ENCODE measurements at places on chromosomes 6 and 20. TPM values are rescaled to one million over a fixed set of nuclear protein-coding genes. Genes with fewer than 3 reads are reported as not detected.

The SNPH gene
- total RNA-seq = 15.1 TPM

The CRISP2 gene
- 9.8 TPM for total RNA-seq

The SH3BGRL2 gene
- 64.3 TPM for total RNA-seq

The POU5F1 gene
- total RNA-seq = 9.7 TPM

The GSTA3 gene
- total RNA-seq = not detected

The ZGPAT gene
- 34.7 TPM for total RNA-seq

The MEP1A gene
- total RNA-seq = not detected

The ANGPT4 gene
- total RNA-seq = 0.20 TPM

DNA sequence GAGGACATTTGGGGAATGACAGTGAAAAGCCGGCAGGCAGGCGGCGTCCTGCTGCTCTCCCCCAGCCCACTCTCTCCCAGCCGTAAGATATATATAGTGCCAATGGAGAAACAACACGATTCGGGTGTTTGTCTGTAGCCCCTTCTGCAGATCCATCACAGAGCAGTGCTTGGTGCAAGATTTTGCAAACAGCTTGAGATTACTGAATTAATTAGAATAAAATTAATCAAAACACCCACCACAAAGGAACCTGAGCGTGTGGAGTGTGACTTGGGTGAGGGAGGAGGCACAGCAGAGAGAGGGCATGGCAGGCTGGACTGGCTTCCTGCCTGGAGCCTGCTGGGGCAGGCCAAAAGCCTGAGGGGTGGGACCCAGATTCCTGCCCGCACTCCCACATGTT, 28.8 kb upstream of the CCDC167 start:
- DNase-seq = no peak

GRCh38 chr6:161369339-161369738, 95.5 kb upstream of the AGPAT4 start:
- DNase-seq = no peak

DNA sequence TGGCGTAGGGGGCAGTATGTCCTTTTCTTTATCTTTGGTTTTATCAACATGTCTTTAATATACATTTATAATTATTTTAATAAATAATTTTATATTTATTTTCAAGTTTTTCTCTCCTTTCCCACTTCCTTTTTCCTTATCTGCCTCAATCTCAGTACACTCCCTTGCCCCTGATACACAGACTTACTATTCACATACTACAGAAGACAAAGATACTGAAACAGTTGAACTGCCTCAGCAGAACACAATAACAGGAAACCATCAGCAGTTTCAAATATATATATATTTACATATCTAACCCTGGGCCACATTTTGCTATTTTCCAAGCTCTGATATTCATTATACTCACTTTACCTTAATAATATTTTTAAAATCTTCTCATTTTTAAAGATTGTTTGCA, 19.8 kb downstream of the IBTK start:
- DNase-seq = no peak

DNA sequence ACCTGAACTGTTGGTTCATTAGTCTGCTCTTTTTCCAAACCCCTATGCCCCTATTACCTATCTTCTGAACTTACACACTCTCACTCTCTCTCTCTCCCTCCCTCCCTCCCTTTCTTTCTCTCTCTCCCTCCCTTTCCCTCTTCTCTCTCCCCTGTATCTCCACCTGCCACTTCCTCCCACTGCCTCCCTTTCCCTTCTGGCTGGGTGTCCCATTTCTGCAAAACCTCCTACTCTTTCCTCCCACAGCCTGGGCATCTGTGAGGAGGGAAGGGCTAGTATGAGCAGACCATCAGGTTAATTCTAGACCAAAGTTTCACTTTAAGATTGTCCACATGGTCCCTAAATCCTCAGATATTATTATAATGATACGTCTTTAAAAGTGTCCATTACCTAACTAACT, 95.1 kb downstream of the TMEM200A start:
- DNase-seq = no peak

DNA sequence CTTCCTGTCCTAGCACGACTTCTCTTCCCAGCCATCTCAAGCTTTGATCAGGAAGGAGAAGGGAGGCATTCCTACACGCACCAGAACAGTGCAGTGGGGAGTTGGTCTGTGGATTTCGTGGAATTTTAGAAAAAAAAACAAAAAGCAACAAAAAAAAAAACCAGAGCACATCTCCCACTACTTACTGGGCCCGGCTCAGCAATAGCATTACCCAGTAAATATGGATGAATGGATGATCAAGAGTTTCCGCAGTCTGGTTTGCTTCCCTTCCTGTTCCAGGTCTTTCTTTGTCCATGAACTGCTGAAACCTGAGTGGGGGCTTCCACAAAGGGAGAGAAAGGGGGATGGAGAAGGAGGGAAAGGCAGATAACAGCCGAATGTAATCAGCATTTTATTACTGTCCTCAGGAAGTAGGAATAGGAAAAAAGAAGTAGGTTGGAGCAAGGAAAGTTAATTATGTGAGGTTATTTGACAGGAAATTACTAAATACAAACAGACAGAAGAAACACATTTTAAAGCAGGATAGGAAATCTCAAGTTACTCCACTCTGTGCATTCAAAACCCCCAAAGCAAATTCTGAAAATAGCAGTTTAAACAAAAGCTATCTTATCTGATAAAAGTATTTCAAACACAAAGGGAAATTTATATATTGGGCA, 349.0 kb downstream of the PRL start:
- DNase-seq = no peak

- DNase-seq = no peak
These were observed 14.9 kb upstream of the MAPRE1 start for GRCh38 chr20:32804817-32805216.

- no peak for DNase-seq
These were observed 88.2 kb downstream of the FOXF2 start for GRCh38 chr6:1477432-1478090.

- no peak for DNase-seq
These were observed 113.6 kb downstream of the CD24 start for GRCh38 chr6:106860940-106861339.

GRCh38 chr6:50713226-50713625, at the start of gene TFAP2D:
Gene TFAP2D (plus strand): TSS chr6:50713526. CDS start chr6:50714056, 530 bp downstream.
- DNase-seq = no peak

- peak; percentile 62 for DNase-seq
These were observed 301.2 kb downstream of the RNGTT start for GRCh38 chr6:88662163-88662580.

GRCh38 chr6:26495281-26495680, 4.8 kb upstream of the BTN1A1 start:
- no peak for DNase-seq

DNA sequence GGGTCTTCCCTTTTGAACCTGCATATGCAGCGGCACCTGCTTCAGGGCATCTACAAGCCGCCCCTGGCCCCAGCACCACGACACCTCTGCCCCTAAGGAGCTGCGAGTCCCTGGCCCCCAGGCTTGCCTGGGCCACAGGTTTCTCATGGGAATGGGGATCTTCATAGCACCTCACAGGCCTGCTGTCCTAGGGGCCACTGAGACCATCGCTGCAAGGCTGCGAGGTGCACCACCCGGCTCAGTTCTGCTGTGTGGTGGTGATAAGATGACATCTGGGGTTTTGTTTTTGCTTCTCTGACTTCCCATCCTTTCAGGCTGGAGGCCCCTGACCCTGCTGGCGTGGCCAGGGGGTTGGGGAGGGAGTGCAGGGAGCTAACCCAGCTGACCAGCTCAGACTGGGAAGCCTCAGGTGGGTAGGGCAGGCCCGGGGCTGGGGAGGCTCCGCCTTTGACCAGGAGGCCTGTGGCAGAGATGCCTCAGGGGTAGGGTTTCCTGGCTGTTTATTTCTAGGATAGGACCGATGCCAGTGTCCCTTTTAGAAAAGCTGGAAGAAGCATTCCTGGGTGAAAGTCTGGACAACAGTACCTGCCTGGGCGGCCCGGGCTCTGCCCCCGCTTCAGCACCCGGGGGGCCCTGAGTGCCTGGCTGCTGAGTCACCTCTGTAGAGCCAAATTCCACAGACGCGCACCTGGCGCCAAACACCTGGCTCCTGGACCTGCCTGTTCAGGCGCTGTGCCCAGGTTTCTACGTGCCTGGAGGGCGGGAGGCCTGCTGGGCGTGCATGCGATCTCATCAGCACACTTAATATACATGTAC, 264.7 kb downstream of the DLL1 start:
- DNase-seq = peak; percentile 68

DNA sequence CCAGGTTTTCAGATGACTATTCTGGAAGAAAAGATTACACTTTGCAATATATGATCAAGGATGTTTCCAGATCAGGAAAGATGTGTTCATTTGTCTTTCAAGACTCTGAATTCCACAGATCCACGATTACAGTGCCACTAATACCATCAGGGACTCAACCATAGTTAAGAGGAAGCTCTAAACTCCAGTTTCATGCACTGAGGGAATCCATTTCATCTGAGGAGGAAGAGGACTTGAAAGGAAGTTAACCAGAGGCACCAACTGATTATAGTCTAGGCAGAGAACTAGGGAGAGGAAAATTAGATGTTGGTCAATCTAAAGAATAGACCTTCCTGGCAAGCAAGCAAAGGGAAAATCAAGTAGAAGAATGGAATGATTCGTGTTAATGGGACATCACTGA, 218.3 kb upstream of the PRDM1 start:
- no peak for DNase-seq

DNA sequence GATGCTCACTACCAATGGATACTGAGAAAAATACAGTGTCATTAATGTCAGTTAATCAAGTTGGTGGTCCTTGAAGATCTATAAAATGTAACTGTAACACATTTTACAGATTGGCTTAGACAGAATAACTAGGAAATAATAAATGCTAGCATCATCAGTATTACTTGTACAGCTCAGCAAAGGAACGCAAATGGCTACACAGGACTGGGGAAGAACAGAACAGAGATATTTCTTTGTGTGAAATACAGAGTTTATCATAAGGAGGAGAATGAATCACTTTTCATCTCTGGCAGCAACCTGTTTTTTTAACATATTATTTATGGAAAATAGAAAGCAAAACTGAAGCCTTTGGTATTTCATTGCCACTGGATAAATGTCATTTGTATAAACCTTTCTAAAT, 8.2 kb upstream of the QKI start:
- no peak for DNase-seq

DNA sequence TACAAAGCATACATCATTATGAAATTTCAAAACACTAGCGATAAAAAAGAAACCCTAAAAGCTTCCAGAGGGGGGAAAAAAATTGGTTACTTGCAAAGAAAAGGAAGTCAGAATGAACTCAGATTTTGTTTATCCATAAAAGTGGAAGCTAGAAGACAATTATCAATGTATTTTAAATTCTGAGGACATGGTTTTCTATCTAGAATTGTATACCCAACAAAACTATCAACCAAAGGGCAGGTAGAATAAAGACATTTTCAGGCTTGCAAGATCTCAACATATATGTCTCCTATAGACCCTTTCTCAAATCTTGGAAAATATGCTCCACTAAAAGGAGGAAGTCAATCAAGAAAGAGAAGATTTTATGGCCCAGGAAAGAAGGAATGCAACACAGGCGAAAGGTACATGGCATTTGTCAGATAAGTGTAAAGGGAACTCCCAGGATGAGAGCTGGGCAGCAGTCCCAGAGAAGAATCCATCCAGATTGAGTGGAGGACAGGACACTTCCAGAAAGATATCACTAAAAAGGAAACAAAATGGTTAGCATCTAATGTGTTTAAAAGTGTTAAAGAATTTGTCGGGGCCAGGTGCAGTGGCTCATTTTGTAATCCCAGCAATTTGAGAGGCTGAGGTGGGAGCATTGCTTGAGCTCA, 45.4 kb upstream of the ZFAND3 start:
- DNase-seq = no peak

GRCh38 chr20:36895036-36895435, 19.1 kb downstream of the TLDC2 start:
- DNase-seq = no peak
